Sigmoid colon (tissue), 7 donors: ENCODE measurements at places on chromosomes 6 and 20. TPM values are rescaled to one million over a fixed set of nuclear protein-coding genes. Genes with fewer than 3 reads are reported as not detected.

SIM1 gene
- not detected for total RNA-seq

- H3K4me1 ChIP-seq, result no peaks in the 10 kb centered on the region
- H3K27me3 ChIP-seq, result no peaks in the 10 kb centered on the region
- H3K27ac ChIP-seq, result no peak overlapping the region
- no peak overlapping the region for H3K4me3 ChIP-seq
Observed at GRCh38 chr6:100626721-100627120, 162.0 kb upstream of the SIM1 start.

GRCh38 chr6:72316675-72317380 lies 305.0 kb upstream of the KCNQ5 start:
- H3K27me3 ChIP-seq, result no peaks in the 10 kb centered on the region
- no peak overlapping the region for H3K4me3 ChIP-seq
- no peaks in the 10 kb centered on the region for H3K36me3 ChIP-seq

DNA sequence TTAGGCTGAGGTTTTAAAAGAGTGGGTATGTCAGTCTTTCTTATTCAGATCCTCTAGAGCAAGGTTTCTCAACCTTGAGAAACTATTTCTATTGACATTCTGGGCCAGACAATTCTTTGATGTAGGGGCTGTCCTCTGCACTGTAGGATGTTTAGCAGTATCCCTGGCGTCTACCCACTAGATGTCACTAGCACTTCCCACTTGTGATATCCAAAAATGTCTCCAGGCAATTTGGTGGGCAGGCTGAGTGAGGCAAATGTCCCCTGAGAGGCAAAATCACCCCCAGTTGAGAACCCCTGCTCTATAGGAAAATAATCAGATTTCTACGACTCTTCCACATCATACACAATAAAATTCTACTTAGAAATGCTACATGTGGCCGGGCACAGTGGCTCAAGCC lies 7.7 kb upstream of the ZKSCAN8 start:
- no peak overlapping the region for H3K4me3 ChIP-seq
- peak overlapping the region; percentile 38 for H3K27ac ChIP-seq
- no peak for DNase-seq
- no peaks in the 10 kb centered on the region for H3K36me3 ChIP-seq
- H3K4me1 ChIP-seq, result peaks cover 30% of the 10 kb centered on the region
- no peaks in the 10 kb centered on the region for H3K27me3 ChIP-seq

GRCh38 chr6:153790876-153791473 lies 248.1 kb upstream of the OPRM1 start:
- H3K4me1 ChIP-seq, result no peaks in the 10 kb centered on the region
- no peaks in the 10 kb centered on the region for H3K27me3 ChIP-seq
- H3K36me3 ChIP-seq, result no peaks in the 10 kb centered on the region
- H3K27ac ChIP-seq, result no peak overlapping the region
